Thoracic aorta (tissue), 2 donors: ENCODE measurements at places on chromosomes 16 and 17.

DNA sequence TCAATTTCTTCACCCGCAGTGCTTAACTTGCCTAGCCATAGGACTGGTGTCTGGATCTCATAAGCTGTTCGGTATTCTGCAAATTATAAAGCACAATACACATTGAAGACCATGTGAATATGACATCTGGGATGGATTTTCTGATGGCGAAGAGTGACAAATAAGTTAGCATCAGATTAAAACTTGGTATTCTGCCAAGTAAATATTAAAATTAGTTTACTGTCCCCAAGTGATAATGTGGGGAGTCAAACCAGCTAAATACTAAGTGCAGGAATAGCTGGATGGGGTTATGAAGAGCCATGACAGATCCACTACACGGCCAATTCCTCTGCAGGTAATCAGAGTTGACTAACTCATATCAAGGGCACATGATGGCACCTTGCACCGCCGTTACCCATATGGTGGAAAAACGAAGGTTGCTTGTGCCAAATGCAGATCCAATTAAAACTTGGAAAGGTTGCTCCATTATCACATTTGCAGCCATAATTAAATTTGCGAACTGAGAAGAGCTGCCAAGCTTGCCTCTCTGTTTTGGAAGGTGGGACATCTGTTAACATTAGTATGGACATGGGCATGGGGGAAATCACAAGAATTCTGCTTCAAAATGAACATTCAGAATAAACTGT, 114.9 kb upstream of the TOM1L1 start:
- DNase-seq, result no peak

DNA sequence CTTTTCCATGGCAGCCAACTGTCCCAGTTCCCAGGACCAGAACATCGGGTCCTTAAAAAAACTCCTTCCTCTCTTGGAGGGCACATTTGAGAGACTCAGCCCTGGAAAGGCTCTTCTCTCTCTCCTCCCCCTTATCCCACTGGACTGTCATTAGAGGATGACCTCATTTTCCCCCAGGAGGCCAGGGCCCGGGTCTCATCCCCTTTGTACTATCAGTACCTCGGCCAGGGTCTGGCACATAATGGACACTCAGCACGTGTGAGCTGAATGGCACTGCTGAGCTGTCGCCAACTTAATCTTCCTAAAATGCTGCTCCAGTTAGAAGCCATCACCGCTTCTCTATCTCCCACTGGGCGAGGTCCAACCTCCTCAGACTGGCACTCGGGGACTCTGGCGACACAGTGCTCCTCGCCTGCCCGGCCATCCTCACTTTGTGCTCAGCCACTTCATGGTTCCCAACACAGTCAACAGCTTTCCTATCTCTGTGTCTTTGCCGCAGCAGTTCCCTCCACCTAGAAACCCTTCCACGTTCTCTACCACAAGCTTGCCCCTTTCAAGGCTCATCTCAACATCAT, 3.6 kb upstream of the RHBDL3 start:
- no peak for DNase-seq

- no peak for DNase-seq
Observed at GRCh38 chr17:37191219-37191618, 184.6 kb upstream of the C17orf78 start.

GRCh38 chr16:58022601-58023371, 2.8 kb upstream of the MMP15 start:
- DNase-seq, result no peak

DNA sequence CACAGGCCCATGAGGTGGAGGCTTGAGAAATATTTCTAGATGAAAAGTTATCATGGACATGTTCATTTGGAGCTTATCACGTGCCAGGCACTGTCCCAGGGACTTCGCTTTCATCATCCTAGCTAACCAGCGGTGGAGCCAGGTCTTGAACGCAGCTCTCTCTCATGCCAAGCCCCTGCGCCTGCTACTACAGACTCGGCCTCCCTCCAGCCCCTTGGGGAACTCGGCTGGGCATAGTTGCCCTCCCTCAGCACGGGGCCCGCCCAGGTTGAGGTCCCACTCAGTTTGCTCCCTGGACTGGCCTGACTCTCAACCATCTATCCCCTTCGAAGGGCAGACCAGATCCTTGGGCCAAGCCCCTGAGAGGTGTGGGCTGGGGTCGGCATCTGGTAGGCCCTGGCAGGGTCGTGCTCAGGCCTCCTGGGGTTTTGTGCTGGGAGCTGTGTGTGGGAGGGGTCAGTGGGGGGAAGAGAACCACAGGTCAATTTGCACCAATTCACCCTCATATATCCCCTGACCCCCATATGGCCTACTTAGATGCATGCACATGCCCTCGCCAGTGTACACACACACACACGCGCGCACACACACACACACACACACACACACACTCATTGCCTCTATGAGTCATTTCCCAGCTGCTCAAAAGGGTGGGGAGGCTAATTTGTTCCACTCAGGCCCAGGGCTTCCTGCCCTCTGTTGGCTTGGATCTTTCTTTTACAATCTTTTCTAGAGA, 12.1 kb upstream of the SCN4A start:
- peak; percentile 33 for DNase-seq

- no peak for DNase-seq
Observed at GRCh38 chr17:28818819-28819221, 23.8 kb downstream of the FAM222B start.

- no peak for DNase-seq
Observed at GRCh38 chr16:13077816-13078215, 176.4 kb downstream of the SHISA9 start.

DNA sequence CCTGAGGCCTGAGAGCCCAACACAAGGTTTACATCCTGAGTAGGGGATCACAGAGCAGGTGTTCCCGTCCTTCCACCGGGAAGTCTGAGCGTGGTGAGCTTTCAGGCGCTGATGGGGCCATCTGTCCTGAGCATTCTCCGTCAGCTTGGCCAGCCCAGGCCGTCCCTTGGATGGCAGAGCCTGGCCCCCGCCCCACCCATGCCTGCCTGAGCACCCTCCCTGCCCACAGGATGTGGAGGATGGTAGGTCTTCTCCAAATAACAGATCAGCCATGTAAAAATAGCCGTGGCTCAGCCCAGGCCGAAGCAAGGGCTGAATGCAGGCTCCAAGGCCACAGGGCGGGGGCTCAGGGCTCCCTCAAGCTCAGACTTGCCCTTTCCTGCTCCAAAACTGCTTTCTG, 20.2 kb downstream of the SPNS2 start:
- DNase-seq, result no peak

DNA sequence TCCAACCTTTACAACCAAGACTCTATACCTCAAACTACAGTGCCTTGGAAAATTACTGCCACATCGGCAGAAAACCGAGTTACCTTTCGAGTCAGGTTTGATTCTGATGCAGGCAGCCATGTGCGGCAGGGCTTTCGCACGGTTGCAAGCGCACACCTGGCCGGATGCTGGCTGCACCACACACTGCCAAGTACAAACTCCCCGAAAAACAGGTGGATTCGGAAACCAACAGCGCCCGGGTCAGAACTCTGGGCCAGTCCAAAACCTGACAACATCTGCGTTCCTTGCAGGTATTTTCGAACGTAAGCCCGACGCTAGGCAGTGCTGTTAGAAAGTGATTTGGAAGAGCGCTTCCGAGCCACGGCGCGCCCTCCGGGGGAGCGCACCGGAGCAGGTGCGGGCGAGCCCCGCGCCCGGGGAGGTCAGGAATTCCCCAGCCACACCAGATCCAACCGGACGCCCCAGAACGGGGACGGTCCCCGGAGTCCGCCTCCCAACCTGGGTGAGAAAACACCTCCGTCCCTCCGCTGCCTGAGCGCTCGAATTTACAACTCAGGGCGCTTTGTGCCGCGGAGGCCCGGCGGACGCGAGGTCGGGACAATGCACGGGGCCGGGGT, 1.2 kb downstream of the USP7 start:
- no peak for DNase-seq

DNA sequence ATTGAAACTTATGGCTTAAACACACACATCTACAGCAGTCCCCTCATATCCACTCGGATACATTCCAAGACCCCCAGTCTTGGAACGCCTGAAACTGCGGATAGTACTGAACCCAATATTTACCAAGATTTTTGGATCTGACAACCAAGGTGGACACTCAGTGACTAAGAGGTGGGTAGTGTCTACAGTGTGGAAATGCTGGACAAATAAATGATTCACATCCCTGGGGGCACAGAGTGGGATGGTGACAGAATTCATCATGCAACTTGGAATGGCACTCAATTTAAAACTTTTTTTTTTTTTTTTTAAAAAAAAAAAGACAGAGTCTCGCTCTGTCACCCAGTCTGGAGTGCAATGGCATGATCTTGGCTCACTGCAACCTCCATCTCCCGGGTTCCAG, 54.2 kb upstream of the TRAP1 start:
- no peak for DNase-seq

DNA sequence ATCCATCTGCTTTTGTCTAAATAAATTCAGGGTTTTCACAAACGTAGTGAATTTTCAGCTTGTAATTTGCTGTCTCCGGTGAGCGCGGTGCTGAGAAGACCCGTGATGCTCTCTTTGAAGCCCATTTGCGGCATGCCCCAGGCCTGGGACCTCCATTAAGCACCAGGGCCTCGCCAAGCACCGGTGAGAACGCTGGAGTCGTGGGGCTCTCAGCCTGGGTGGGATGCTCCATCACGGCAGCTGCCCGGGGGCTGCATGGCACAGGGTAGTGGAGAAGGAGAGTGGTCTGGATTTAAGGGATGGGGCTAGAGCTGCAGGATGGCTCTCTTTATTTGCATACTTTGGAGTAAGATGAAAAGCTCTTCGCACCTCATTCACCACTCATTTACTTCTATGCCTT, 248.7 kb downstream of the ABCC12 start:
- no peak for DNase-seq

GRCh38 chr16:50960517-50961202, 190.4 kb downstream of the SALL1 start:
- no peak for DNase-seq

- DNase-seq, result no peak
Observed at GRCh38 chr17:66695098-66695497, 139.8 kb upstream of the CACNG5 start.

DNA sequence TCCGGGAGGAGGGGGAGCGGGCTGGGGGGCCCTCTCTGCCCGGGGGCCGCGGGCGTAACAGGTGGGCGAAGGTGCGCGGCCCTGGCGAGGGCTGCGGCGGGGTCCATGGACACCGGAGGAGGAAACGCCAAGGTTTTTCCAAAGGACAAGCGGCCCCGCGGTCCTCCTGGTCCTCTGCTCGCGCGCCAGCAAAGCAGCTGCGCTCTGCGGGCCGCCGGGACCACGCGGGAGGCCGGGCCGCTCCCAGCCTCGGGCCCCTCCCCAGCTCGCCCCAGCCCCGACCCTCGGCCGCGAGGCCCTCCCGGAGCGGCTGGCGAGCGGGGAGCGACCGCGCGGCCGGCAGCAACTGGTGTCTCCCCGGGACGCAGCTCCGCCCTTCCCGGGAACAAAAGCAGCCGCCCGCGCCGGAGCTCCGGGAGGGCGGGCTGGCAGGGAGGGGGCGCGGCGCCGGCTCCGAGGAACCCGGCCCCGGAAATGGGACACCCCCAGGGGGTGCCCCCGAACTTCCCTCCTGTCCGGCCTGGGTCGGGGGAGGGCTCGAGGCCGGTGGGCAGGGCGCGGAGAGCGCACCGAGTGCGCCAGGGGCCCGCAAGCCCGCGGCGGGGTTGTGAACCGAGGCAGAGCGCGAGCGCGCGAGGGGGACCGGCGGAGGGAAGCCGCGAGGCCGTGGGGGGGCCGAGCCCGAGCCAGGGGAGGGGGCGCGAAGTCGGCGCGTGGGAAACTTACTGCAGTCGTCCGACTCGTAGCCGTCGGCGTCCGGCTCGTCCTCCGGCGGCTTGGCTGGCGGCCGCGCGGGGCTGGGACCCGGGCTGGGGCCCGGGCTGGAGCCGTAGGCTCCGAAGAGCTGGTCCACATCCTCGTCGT, 837 bp downstream of the DOC2B start:
- DNase-seq, result no peak

- no peak for DNase-seq
Observed at GRCh38 chr17:78736526-78737079, 45.5 kb downstream of the CYTH1 start.

GRCh38 chr16:90057738-90058173, 19.4 kb downstream of the PRDM7 start:
- no peak for DNase-seq

- no peak for DNase-seq
Observed at GRCh38 chr16:80210787-80211186, 330.0 kb upstream of the DYNLRB2 start.

DNA sequence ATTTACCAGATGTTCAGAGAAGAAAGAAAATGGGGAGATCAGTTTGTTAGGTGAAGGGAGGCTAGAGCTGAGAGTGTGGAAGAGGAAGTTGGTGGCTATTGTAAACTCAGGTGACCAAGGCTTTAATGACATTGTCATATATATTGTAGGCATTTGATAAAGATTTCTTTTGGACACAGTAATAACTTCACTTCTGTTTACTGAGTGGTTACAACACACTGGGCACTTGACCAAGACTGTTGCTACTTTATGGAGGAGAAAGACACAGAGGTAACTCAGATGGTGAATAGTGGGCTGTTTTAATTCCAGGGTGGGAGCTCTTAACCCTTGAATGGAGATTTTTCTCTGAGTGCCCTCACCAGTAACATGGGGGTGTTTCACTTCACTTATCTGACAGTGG, 46.0 kb downstream of the TNRC6A start:
- no peak for DNase-seq

DNA sequence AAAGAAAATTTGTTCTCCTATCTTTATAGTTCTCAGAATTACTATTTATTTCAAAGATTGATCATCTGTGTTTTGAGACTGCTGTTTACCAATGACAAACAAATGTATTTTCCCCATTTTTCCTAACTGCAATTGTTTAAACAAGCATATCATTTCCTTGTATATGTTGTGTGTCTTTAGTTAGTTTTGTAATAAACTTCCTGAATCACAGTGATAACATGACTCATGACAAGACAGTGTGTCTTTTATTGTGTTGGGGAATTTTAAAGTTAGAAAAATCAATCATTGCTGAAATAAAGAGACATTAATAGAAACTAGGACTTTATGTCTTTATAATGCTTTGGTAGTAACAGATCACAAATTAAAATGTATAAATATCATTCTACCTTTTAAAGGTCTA, 348.5 kb downstream of the KCNJ2 start:
- DNase-seq, result no peak

GRCh38 chr16:27994686-27995085, 68.8 kb downstream of the GSG1L start:
- DNase-seq, result no peak

DNA sequence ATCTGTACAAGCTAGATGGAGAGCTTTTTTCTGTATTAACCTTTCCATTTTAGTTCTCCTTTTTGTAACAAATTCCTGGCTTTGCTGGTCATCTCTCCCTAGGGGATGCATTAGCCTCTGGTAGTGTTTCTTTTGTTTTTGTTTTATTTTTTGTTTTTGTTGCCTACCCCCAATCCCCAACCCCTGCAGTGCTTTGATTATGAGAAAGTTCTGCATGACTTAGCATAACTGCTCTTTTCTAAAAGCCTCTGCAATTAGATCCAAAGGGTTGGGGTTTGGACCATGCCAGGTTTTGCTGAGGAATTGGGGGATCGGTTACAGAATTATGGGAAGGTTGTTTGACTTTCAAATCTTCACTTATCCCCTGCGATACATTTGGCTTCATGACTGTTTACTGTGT, 98.2 kb downstream of the ADAMTS18 start:
- DNase-seq, result no peak

GRCh38 chr16:72847187-72848027, 200.5 kb downstream of the ZFHX3 start:
- no peak for DNase-seq

- DNase-seq, result no peak
Observed at GRCh38 chr16:79607587-79607986, 7.0 kb upstream of the MAF start.

GRCh38 chr16:12170103-12171040, 193.8 kb downstream of the SNX29 start:
- DNase-seq, result no peak
